ENCODE measurements at places on chromosomes 2 and 18.

DNA sequence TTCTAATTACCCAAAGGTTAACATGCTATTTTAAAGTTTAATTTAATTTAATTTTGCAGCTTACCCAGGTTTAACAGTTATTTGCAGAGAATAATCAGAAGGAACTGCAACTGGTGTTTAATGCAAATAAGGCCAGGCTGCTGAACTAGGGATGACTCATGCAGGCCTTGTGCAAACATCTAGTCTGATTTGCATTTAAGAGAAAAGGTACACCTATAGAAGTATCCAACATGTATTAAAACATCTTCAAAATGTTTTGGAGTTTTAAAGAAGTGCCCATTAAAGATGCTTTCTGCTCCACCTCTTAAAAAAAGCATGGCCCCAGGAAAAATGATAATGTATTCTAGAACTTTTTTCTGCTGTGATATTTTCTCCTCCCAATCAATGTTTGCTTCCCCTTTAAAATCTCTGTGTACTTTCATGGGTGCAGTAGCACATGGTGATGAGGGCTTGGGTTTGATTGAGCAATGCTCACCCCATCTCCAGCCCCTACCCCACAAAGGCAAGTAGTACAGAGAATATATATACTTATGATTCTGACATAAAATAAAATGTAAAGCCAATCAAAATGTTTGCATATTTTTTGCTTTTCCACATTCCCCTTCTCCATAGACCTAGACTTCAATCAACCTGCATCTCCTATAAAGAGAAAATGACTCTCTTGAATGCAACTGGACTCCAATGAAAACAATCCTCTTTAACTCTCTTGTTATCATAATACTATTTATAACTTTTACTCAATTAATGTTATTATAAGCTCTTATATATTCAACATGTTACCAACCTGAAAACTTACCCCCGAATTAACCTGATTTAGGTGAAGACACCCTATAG lies 54.1 kb downstream of the ATP8B1 start:
- no peak for DNase-seq

DNA sequence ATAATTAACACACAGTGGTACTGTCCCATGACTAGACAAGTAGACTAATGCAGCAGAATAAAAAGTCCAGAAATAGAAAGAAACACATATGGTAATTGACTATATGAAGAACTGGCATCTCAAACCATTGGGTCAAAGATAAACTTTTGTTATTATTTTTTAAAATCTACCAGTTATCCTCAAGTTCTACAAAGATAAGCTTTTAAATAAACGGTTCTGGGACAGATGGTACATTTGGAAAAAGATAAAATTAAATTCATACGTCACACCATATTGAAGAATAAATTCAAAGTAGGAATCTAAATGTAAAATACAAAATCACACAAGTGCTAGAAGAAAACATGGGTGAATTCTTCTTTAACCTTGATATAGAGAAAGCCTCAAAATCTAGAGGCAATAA lies 37.6 kb upstream of the PLEKHM3 start:
- DNase-seq, result no peak

DNA sequence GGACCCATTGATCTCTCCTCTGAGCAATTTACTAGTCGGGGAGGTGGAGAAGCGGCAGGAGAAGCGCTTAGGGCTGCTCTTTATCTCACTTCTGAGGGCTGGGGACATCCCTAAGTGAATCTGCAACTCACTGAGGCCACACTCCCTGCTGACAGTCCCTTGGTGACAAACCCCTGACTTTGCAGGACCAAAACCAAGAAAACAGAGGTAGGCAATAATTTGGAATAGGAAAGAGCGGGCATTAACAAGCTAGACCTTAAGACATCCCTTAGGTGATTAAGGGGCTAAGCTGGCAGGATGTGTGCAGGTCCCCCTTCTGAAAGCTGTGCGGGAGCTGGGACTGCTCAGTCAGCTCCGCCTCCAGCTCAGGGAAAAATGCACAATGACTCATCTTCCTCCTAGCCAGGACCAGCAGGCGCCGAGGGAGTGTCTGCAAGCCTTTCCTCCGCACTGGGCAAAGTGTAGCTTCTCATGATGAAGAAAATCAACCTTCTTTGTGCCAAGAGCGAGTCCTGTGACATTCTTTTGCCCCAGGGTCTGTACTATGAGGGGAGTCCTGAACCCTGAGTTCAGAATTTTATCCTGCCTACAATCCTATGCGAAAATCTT lies 63.3 kb downstream of the BOD1L2 start:
- DNase-seq, result peak; percentile 2

DNA sequence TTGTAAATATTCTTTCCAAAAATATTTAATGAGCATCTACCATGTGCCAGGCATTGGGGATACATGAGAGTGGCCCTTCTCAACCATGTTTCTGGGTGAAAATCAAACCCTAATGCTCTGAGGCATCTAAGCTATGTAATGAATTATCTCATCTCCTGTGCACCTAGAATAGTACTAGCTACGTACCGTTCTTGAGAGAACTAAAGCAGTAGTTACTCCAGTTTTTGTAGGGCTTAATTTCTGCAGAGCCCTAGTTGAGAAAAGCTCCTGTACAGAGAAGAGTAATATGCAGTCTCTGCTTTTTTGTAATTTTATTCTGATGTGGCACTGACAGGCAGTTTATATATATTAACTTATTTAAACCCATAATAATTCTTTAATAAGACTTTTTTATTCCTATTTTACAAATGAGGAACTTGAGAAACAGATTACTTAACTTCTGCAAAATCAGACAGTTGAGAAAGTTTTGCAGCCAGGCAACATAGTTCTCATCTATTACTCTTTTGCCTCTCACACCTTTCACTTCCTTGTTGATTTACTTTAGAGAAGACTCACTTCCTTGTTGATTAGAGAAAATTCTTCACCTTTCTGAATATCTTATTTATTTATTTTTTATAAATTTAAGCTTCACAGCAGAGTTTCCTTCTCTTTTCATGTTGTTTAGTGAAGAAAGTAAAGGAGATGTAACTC lies 3.1 kb downstream of the SPOPL start:
- no peak for DNase-seq

- no peak for DNase-seq
Measured at GRCh38 chr18:75775121-75775520, 347.6 kb upstream of the SMIM21 start.

DNA sequence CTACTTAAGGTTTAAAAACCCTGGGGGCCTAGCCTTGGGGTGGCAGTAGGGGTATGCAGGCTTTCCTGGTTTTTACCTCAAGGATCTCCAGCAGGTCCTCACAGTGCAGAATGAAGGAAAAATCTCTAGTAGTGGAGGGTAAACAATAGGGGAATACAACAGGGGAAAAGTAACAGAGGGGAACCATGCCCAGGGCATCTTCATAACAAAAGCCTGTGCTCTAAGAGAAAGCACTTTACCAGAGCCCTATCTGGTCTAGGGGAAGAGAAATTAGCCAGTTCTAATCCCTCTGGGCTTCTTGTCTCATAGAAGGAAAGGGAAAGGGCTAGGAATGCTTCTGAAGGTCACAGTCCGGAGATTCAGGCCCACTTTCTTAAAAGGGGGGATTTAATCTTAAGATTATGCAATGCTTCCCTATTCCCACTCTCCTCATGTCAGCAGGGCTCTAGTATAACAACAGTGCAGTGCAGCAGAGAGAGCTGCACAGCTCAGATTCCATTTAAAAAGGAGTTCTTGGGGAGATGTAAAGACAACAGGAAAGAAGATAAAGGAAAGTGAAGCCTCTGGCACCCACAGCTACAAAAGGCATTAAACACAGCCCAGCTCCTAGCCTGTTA lies 149.0 kb upstream of the CYP1B1 start:
- no peak for DNase-seq

GRCh38 chr2:10482460-10482859 lies 34.3 kb upstream of the ODC1 start:
- no peak for DNase-seq

DNA sequence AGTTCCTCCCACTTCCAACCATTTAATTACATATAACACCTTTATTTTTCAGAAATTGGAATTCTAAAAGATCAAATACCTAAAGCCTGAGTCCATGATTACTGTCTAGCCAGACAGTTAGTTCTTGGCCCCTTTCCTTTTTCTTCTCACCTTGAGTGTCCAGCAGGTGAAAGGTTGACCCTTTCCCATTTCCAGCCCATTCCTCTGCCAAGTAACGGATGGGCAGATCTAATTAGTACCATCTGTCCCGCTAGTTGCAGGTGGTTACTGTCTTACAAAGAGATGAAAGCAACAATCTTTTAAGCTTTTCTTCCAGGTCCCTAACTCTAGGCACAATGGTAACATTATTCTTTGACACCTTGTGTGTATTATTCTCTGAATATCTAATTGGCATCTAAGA lies 506.7 kb downstream of the ARHGAP15 start:
- no peak for DNase-seq

DNA sequence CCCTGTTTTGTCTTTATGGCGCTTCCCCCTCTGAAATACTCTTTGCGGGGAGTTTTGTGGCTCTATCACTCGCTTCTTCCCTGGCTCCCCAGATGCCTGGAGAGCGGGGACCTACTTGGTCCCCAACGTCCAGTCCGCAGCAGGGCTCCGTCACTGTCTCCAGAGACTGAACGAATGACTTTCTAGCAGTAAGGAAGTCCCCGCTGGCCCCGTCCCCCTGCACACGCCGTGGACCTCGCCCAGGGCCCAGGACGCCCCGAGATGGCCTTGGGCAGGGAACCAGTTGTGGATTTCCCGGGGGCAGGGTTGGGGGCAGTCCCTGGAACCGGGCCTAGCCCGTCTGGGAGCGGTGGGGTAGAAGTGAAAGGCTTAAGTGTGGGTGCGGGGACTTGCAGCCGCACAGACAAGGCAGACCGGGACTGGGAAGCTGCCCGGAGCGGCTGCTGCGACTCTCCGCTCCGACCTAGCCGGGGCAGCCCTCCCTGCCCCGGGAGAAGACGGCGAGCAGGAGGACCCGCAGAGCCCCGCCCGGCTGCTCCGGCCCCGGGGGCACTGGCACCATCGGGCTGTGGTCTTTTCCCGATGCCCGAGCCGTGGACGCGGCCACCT lies 821 bp upstream of the EPHA4 start:
- DNase-seq, result peak; percentile 22

- no peak for DNase-seq
Measured at GRCh38 chr2:174445248-174445647, 41.6 kb downstream of the GPR155 start.

GRCh38 chr2:52084759-52085158 lies 1052.8 kb upstream of the NRXN1 start:
- no peak for DNase-seq
